ENCODE measurements at places on chromosomes 16 and 17. TPM values are rescaled to one million over a fixed set of nuclear protein-coding genes. Genes with fewer than 3 reads are reported as not detected.

TAC4 gene
- not detected for total RNA-seq

- H3K4me3 ChIP-seq: no peak overlapping the region
- H3K4me1 ChIP-seq: no peaks in the 10 kb centered on the region
- H3K27me3 ChIP-seq: no peaks in the 10 kb centered on the region
- H3K27ac ChIP-seq: no peak overlapping the region
Measured at GRCh38 chr17:65662196-65662595, 100.7 kb upstream of the AXIN2 start.

DNA sequence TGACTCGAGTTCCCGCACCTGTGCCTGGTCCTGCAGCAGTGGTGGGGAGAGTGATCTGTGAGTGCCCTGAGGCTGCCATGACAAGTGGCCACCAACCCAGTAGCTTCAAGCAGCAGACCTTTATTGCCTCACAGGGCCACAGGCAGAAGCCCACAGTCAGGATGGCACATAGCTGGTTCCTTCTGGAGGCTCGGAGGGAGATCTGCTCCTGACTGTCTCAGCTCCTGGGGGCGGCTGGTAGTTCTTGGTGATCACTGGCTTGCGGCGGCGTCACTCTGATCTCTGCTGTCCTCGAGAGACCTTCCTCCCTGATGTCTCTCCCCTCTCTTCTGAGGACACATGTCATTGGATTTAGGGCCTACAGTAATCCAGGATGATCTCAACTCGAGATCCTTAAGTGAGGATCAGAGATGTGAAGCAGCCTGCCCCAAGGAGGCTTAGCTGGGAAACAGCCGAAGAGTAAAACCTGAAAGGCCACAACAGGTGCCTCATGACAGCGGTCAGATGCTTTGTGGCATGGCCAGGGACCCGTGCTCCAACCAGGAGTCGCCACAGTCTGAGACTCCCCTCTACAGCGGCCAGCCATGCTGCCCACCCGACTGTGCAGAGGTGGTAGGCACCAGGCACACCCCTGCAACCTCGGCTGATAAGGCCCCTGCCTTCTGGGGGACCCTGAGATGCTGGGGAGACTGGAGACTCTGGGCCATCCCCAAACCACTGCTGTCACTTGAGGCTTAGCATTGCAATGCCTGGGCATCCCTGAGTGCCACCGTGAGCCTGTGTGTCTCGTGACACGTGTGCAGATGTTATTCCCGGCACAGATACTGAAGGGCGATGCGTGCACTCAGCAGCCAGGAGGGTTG is 30.0 kb upstream of the SLC38A10 start:
- H3K4me3 ChIP-seq: no peak overlapping the region
- no peak overlapping the region for H3K27ac ChIP-seq
- no peaks in the 10 kb centered on the region for H3K4me1 ChIP-seq
- no peaks in the 10 kb centered on the region for H3K36me3 ChIP-seq
- no peaks in the 10 kb centered on the region for H3K27me3 ChIP-seq

GRCh38 chr17:82830249-82830661 is 9.6 kb downstream of the ZNF750 start:
- no peaks in the 10 kb centered on the region for H3K27me3 ChIP-seq
- no peak overlapping the region for H3K27ac ChIP-seq
- no peak overlapping the region for H3K4me3 ChIP-seq
- no peaks in the 10 kb centered on the region for H3K4me1 ChIP-seq

DNA sequence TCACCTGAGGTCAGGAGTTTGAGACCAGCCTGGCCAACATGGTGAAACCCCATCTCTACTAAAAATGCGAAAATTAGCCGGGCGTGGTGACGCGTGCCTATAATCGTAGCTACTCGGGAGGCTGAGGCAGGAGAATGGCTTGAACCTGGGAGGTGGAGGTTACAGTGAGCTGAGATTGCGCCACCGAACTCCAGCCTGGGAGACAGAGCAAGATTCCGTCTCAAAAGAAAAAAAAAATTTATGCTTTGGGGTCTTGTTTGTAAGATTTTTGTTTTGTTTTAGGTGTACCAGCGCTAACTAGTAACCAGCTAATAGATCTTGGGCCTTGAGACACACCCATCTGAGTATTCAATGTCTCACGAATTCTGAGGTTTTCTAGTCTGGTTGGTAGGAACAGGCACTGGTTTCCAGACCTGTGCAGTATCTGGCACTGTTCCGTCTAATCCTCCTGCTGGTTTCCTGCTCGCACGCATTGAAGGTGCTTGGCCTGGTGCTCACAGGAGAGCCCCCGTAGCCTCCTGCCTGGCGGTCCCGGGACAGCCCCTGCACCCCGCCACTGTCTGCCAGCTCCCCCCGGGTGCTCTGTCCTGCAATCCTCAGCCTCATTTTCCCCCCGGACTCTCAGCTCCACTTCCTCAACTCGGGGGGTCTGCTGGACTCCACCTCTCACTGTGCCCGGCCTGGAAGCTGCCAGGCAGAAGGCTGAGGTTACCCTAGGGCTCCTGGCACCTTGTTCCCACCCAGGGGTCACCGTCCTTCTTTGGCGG is 10.6 kb upstream of the DUS1L start:
- H3K27ac ChIP-seq: no peak overlapping the region
- no peaks in the 10 kb centered on the region for H3K4me1 ChIP-seq
- no peaks in the 10 kb centered on the region for H3K27me3 ChIP-seq

- H3K27ac ChIP-seq: no peak overlapping the region
- H3K4me1 ChIP-seq: no peaks in the 10 kb centered on the region
- H3K36me3 ChIP-seq: no peaks in the 10 kb centered on the region
- H3K4me3 ChIP-seq: no peak overlapping the region
- DNase-seq: no peak
- no peaks in the 10 kb centered on the region for H3K27me3 ChIP-seq
Measured at GRCh38 chr16:8469102-8469778, 121.1 kb downstream of the TMEM114 start.

DNA sequence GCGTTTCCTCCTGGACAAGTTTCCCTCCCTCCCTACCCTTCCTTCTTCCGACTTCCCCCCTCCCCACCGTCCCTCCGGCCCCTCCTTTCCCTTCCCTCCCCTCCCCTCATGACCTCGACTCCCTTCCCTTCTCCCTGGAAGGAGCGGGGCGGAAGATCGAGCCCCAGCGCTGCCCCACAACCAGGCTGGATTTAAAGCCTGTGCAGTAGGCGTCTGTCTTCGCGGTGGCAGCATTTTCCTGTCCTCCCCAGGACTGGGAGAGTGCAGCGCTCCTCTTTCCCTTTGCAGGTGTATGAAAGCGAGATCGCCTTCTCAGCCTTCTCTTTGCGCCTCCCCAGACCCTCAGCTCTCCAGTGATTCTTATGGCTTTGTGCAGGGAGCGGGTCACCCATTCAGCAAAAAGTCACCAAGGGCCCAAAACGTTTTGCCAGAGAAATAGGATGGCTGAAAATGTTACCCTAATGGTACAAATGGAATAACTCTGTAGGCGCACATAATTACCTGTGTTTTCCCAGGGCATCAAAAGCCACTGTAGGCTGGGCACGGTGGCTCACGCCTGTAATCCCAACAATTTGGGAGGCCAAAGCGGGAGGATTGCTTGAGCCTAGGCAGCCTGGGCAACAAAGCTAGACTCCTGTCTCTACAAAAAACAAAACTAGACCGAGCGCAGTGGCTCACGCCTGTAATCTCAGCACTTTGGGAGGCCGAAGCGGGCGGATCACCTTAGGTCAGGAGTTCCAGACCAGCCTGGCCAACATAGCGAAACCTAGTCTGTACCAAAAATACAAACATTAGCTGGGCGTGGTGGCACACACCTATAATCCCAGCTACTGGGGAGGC is 40.8 kb downstream of the SLFN12L start:
- H3K27me3 ChIP-seq: no peaks in the 10 kb centered on the region
- H3K36me3 ChIP-seq: peaks cover 5% of the 10 kb centered on the region
- DNase-seq: no peak
- H3K4me1 ChIP-seq: peaks cover 23% of the 10 kb centered on the region

DNA sequence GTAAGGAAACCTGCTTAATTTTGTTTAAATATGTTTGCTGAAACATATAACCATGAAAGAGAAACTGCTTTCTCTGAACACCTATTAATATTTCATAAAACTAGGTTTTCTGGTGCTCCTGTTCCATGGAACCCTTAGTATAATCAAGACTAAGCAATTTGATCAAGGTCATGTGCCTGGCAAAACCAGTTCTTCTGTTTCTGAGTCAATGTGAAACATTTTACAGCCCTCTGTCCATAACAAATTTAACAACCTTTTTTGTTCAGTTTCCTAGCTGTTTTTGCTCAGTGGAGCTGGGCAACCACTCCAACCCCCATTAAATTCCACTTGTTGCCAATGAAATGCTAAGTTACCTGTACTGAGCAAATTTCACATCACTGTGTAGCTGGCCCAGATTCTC is 344.0 kb downstream of the CA10 start:
- no peaks in the 10 kb centered on the region for H3K36me3 ChIP-seq
- H3K27ac ChIP-seq: no peak overlapping the region
- no peaks in the 10 kb centered on the region for H3K4me1 ChIP-seq
- H3K4me3 ChIP-seq: no peak overlapping the region

GRCh38 chr16:51453251-51453650 is 302.2 kb upstream of the SALL1 start:
- H3K27ac ChIP-seq: no peak overlapping the region
- H3K27me3 ChIP-seq: no peaks in the 10 kb centered on the region
- H3K36me3 ChIP-seq: no peaks in the 10 kb centered on the region

GRCh38 chr16:84526794-84527531 is 22.5 kb upstream of the MEAK7 start:
- no peaks in the 10 kb centered on the region for H3K36me3 ChIP-seq
- DNase-seq: no peak
- no peak overlapping the region for H3K4me3 ChIP-seq
- no peak overlapping the region for H3K27ac ChIP-seq
- no peaks in the 10 kb centered on the region for H3K27me3 ChIP-seq

Data from CD8-positive, alpha-beta memory T cell (primary cell).